ENCODE measurements at places on chromosomes 3 and 15.

- DNase-seq, result peak; percentile 48
These were observed at the start of gene EIF4E3 for GRCh38 chr3:71725271-71725991. TSS of gene EIF4E3 (minus strand) at chr3:71725402. CDS start at chr3:71725367, 35 bp downstream.

- DNase-seq, result no peak
These were observed 694 bp downstream of the PLAAT1 start for GRCh38 chr3:193241716-193242115.

- no peak for DNase-seq
These were observed 1432.1 kb upstream of the GBE1 start for GRCh38 chr3:83193526-83193925.

DNA sequence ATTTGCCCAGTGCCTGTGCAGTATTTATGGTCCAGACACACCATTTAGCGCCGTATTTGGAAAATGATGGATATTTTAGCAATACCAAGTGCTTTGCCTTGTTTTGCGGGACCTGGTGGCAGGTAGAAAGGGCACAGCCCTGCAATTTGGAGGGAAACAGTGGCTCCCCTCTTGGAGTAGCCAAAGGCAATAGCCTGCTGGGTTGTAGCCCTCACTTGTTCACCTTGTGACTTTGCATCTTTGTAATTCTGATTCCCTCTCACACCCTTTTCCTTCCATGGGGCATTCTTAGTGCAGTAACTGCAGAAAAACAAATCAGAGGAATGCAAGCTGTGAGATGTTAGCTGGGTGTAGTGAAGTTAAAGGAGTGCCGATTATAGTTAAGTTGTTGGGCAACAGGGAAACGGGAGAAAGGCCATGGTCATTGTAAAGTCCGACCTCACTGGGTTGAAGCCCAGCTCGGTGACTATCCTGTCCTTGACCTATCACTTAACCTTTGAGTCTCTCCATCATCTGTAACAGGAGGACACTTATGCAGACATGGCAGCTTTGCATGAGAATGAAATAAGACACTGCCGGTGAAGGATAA, 131.0 kb upstream of the KLHL25 start:
- no peak for DNase-seq

DNA sequence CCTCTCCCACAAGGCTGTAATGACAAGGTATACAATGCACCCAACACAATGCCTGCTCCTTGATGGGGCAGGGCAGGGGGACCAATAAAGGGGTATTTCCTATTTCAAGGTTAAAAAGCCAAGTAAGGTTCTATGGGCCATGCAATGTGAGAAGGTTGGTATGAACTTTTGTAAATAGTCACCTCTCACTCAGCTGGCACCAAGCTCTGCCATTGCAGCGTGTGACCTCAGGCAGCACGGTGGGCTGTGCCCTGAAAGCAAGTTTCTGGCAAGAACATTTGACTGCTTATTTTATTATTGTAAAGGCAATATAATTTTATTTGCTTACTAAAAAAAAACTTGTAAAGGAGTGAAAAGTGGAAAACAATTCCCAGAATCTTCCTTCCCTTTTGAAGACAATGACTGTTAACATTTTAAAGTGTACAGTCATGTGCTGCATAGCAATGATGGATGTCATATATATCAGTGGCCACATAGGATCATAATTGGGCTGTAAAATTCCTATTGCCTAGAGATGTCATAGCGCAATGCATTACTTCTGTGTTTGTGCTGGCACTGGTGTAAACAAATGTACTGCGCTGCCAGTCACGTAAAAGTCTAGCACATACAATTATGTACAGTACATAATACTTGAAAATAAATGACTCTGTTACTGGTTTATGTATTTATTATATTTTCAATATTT, 167.3 kb upstream of the RORA start:
- no peak for DNase-seq

DNA sequence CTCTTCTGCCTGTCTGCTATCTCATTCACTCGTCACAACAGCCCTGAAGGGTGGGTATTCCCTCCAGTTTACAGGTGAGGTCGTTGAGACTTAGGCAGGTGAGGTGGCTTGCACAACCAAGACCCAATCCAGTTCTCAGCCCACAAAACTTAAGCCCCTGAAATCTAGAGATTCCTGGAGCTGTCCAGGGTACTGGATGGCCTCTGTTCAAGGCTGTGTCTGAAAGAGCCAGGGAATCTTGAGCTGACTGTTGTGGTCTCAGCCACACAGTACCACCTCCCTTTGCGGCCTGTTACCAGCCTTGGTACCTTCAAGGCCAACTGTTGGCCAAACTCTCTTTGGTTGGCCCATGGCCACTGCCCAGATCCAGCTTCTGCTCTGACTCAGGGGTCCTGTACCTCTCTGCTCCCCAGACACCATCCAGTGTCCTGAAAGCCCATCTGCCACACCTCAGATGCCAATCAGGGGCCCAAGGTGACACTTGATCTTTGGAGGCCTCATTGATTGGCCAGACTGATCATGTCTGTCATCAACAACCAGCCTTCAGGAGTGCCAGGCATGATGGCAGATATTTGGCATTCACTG, 10.9 kb upstream of the FAM107A start:
- DNase-seq, result no peak

DNA sequence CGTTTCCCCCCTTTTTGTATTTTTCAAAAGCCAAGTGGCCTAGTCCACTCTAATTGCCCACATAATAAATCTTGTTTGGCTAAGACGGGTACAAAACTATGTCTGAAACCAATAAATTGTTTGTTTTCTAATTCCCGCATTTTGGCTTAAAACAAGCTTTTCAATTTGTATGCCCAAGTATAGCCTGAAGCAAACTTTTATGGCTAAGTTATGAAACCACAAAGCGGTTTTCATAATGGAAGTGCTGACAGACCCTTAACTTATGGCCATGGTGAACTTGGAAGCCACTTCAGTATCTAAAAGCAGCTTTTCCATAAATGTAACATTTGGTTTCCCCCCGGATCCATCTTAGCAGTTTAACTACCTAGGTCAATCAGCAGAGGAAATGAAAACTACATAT, 29.9 kb upstream of the POLR2M start:
- no peak for DNase-seq

GRCh38 chr3:11159421-11159904, 5.2 kb downstream of the HRH1 start:
- DNase-seq, result no peak

DNA sequence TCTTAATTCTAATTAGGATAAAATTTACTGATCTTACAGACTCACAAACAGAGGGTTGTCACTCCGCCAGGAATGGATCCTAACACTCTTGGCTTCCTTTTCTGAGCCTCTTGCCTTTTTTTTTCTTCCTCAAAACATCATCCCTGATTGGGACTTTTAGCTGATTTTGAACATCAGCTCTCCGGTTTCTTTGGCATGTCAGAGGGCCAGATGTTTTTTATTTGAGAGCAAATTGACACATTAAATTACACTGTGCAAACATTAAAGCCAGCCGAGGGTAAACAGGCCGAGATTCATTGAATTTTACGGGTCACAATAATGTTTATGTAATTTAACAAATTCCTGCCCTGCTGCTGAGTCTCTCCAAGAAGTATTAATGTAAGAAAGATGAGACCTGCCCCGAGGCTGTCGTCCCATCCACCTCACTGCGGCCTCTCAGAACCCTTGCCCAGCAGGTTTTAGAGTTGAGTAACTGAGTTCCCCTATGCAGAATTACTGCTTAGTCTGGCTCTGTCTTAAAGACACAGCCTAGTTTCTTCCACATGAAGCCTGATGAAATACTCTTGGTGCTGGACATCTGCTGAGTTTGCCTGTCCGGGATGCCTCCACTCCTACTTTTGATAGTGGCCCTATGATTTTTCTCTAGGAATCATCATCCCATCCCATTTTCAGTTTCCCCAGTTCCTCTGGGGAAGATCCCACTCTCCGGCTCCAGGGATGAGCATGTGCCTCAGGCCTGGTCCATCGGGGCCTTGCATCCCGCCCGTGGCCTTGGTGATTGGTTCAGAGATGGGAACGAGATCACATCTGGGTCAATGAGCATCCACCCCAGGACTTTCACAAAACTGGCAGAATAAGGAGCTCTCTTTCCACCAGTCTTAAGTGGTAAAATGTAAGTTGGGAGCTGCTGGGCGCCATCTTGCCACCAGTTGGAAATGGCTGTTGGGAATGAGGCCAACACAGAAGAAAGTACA, 226.6 kb upstream of the TLE3 start:
- DNase-seq, result no peak

GRCh38 chr3:129122412-129123011, 908 bp upstream of the RAB43 start:
- no peak for DNase-seq

DNA sequence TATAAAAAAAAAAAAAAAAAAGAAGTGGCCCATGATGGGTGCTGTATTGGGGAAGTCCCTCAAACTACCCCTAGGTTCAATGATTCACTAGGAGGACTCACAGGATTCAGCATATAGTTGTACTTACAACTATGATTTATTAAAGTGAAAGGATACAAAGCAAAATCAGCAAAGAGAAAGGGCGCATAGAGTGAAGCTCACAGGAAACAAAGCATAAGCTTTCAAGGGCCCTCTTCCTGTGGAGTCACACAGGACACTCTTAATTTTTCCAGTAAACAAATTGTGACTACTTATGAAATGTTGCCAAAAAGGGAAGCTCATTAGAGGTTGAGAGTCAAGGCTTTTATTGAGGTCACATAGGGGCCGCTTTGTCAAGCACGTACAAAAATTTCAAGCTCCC, 153.7 kb upstream of the GAP43 start:
- DNase-seq, result no peak

DNA sequence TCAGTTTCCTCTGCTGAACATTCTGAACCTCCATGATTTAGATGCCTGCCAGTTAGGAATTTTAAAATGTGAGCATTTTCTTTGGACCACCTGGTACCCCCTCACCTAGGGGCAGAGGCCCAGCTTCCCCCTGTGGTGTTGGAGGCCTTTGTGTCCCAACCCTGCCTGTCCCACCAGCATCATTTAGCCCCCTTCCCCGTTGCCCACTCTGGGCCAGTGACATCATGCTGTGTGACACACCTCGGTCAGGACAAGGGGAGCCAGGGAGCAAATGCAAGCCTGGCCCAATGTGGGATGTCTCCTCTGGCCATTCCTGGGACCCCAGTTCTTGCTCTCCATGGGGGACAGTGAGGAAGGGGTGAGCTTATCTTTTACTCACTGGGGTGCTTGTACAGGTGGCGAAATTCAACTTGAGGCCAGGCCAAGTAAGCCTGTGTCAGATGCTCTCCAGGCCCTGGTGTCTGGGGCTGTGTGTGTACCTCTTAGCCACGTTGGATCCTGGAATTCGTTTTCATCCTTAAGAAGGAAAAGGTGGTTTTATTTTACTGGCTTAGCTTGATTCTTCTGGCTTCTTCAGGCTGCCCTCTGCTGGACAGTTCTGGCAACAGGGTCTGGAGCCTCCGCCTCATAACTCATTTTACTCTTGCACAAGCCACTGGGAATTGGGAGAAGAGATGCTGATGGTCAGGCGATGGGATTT, 49.7 kb upstream of the MYZAP start:
- DNase-seq, result peak; percentile 81

- DNase-seq, result no peak
These were observed 79.0 kb downstream of the IGF1R start for GRCh38 chr15:98727115-98728040.

DNA sequence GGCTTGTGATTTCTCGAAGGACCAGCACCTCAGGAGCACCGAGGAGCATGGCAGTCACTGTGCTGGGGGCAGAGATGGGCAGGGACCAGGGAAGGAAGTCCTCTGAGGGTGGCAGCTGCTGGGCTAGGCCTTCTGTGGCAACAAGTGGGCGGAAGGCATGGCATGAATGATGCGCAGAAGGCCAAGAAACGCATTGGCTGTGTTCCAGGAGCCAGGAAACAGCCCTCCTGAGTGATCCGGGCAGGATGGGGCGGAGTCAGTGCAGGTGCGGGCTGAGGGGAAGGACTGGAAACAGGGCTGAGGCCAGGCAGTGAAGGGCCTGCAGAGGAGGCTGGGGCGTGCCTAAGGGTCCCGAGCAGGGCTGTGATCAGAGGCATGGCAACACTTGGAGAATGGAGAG, 23.6 kb downstream of the MRPS11 start:
- no peak for DNase-seq

DNA sequence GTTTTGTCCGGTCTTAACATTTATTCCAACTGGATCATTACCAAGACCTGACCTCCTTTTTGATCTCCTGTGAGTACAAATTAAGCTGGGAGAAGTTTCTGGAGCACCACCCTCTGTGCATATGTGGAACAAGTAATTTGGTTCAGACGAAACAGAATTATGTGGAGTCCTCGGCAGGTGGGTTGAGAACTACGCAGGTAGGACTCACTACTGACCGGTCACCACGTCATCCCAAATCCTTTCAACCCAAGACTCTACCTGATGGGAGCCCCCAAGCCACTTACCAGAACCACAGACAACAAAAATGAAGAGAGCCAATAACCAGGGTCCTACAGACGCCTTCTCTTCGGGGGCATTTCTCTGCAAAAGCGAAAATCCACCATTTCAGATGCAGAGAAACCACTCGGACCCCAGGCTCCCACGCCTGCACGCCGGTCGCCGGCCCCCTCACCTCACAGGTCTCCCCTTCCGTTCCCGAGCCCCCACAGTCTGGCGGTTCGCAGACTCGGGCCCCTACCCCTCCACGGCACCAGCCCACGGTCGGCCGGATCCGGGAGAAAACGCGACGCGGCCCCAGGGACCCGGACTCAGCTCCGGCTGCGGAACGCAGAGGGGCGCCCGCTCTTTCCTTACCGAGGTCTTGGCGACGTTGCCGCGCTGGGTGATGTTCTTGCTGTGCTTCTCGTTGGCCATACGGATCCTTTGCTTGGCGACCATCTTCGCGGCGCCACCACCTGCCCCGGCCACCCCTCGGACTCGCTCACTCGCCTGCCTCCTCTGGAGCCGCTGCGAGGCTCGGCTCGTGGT, 674 bp downstream of the SERP1 start:
- no peak for DNase-seq

GRCh38 chr3:48656061-48656840, 6.4 kb downstream of the CELSR3 start:
- no peak for DNase-seq

GRCh38 chr3:120742849-120743365, 363 bp downstream of the GTF2E1 start:
- DNase-seq, result no peak

DNA sequence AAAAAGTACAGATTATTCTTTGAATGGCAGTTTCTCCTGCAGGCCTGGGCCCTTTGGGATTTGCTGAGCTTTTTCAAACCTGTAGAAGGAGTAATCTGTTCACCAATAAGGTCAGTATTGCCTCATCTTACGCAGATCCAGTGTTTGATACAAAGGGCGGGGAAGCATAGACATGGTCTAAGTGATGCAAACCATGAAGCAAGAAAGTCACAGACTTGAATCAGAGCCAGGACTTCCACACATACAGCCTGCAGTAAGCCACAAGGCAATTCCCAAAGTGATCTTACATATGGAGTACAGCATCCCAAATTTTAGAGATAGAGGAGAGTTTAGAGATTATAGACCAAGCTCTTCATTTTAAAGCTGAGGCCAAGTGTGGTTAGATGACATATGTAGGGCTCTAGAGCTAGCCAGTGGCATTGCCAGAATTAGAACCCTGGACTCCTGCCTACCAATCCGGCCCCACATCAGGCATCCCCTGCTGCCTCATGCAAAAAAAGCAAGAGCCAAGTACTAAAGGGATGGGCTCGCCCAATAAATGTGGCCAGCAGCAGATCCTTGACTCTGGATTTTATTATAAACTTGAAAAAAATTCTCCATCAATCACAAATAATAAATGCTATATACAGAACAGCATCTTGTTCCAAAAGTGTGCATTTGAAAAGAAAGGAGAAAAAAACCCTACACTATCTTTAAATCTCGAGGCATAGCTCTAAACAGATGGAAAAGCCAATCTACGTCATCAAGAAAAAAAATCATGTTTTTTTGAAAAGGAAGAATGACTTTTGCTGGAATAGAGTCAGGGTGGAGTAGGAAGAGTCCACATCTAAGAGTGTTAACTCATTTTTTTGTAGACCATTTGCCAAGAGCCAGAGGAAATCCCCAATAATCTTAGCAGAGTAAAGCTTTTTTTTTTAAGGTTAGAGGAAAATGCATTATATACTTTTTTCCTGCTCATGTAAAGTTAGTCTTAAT, 24.0 kb downstream of the ABI3BP start:
- no peak for DNase-seq
